ENCODE measurements at places on chromosomes 5 and 9. TPM values are rescaled to one million over a fixed set of nuclear protein-coding genes. Genes with fewer than 3 reads are reported as not detected.
A peak's percentile ranks its signal among the peaks of the same experiment; 100 is the strongest.

GRCh38 chr5:3602785-3603502 is 7.3 kb downstream of the IRX1 start:
- DNase-seq: no peak

GRCh38 chr5:145855763-145856267 is 17.0 kb downstream of the GRXCR2 start:
- no peak for DNase-seq

DNA sequence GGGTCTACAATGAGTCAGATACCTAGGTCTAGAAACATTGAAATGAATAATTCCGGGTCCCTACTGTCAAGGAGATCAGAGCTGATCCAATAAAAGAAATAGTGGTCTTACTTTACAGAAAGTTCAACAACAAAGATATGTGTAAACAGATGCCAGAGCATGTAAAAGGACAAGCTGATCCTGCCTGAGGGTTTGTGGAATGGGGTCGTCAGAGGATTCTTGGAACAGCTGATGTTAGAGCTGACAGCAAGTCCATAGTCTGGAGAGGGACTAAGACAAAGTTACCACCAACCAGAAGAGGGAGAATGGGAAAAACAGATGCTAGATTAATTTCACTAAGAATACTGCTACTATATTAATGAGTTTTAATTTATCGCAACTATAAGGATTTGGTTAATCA is 71.5 kb downstream of the FREM1 start:
- no peak for DNase-seq

DNA sequence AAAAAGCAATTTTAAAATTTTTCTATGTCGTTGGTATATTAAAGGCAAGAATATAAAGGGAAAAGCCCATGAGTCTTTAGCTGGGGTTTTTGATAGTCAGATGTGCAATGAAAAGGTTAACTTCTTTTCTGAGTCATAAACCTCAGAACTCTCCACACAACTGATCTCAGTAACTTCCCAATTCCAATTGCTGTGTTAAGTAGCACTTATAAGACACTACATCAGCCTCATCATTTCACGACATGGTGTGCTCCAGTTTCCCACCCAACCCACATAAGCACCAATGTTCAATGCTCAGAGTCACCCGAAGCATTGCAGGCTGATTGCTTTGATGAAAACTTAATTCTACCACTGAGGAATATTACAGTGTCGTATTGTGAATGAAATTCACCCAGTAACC is 155.8 kb downstream of the TSSK1B start:
- DNase-seq: no peak

- no peak for DNase-seq
Observed at GRCh38 chr9:30977965-30978364, 1406.5 kb upstream of the ACO1 start.

GRCh38 chr9:114884787-114885452 is 45.5 kb downstream of the TNFSF8 start:
- peak; percentile 44 for DNase-seq

DNA sequence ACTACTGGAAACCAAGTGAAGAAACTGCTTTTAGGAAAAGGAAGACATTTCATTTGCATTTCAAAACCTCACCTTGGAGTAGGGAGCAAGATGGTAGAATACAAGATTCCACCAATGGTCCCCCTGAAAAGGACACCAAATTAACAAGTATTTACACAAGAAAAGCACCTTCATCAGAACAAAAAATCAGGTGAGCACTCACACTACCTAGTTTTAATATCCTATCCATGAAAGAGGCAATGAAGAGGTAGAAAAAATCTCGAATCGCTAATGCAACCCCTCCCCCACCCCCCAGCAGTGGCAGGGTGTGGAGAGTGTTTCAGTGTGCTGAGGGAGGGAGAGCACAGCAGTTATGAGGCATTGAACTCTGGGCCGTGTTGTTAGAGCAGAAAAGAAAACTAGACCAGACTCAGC is 1397.0 kb upstream of the C9orf72 start:
- DNase-seq: no peak

DNA sequence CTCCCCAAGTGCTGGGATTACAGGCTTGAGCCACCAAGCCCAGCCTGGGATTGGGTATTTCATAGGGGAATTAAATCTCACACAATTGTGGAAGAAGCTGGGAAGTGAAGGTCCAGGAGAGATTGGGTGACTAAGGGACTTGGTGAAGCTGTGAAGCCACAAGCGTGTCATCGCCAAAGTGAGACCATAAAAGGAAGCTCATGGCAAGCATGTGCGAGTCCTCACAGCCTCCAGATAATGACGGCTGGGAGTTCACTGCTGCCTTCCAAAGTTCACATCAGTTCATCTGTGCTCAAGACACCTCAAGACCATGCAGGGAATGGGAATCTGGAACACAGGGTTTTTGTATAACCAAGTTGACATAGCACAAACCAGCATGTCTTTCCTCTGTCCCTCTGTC is 210.6 kb downstream of the MARCHF11 start:
- DNase-seq: no peak

DNA sequence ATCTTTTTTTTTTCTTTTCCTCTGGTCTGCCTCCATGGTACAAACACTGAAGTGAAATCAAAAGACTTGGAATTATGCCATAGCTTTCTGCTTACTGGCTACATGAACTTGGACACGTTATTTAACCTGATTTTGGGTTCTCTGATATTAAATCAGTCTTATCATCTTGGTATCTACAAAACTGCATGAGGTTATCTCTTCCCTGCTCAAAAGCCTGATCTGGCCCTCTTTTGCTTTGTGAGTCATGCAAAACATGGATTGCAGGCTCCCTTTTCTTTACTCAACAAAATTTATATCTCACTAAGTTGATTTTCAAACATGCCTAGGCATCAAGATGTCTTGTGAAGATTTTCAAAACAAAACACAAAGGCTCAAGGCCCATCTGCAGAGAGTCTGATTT is 45.9 kb upstream of the FST start:
- DNase-seq: no peak

GRCh38 chr5:61559146-61559545 is 227.1 kb downstream of the ZSWIM6 start:
- DNase-seq: no peak

DNA sequence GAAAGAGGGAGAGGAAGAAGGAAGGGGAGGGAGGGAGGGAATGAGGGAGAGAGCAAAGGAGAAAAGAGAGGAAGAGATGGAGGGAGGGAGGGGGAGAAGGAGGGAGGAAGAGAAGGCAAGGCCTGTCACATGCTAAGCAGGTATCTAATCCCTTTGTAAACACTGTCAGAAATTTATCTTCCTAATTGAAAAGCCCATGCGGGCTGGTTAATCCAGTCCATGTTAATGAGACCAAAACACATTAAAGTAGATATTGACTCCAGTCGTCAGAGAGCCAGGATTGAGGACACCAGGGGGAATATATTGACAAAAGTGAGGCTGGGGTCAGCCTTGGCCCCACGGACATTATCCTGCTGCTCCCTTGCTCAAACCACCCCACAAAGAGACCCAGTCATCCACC is 37.4 kb upstream of the ALDH1B1 start:
- DNase-seq: no peak

DNA sequence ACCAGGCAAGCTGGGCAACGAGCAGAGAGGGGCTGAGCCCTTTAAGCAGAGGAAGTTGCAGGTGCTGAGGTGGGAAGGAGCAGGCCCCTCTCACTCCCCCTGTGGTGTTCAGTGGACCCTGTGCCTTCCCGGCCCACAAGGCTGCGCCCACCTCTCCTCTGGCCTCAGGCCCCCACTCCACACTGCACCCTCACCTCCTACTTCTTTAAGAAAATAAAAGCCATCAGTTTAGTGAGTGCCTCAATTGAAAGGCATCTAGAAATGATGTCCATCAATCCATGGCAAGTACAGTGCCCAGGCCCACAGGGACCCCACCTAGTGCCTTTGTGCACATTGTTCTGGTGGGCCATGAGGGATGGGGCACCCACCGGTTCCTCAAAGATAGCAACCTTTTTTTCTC is 158.0 kb downstream of the PAX5 start:
- DNase-seq: no peak

- DNase-seq: no peak
Observed at GRCh38 chr9:124478354-124478753, 28.1 kb downstream of the ADGRD2 start.

DNA sequence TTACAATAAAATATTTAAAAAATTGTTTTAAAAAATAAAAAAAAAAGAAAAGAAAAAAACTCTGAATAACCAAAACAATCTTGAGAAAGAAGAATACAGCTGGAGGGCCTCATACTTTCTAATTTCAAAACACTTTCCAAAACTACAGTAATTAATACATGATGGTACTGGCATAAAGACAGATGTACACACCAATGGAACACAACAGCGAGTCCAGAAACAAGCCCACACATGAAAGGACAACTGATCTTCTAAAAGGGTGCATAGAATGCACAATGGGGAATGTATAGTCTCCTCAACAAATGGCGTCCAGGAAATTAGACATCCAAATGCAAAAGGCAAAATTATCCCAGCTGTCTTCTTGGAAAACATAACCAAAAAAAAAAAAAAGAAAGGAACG is 99.6 kb downstream of the LURAP1L start:
- DNase-seq: no peak

DNA sequence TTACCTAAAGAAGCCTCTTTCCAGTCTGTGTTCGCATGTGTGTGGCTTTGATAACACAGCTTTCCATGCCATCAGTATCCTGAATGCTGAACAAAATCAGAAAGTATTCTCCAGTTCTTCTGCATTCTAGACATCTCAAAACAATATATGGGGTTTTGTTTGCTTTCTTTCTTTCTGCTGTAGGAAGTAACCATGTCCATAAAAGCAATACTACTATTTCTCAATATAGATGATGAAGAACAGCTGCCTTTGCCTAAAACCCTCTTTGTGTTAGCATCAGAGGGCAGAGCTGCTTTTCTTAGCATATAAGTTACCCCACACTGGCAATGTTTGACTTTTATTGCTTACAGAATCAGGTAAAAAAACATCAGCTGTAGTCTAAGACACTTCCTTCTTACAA is 963.6 kb downstream of the CDH12 start:
- no peak for DNase-seq

- no peak for DNase-seq
Observed at GRCh38 chr9:111195766-111196165, 134.3 kb downstream of the OR2K2 start.

GRCh38 chr9:14497476-14497875 is 183.5 kb upstream of the NFIB start:
- no peak for DNase-seq

DNA sequence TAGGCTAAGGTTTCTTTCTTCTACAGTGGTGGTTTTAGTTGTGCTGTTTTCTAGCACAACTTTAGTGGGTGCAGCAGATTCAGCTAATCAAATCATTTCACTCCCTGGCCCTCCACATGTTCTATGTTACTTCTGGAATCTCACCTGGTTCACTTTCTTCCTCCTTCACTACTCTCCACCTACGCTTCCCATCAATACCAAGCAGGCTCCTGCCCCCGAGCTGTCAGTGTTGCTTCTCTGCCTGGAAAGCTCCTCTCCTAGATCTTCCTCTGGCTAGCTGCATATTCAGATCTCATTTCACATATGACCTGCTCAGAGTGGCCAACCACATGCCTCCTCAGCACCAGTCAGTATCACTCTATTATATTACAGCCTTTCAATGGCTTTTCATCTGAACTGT is 19.6 kb upstream of the GABRB2 start:
- no peak for DNase-seq

DNA sequence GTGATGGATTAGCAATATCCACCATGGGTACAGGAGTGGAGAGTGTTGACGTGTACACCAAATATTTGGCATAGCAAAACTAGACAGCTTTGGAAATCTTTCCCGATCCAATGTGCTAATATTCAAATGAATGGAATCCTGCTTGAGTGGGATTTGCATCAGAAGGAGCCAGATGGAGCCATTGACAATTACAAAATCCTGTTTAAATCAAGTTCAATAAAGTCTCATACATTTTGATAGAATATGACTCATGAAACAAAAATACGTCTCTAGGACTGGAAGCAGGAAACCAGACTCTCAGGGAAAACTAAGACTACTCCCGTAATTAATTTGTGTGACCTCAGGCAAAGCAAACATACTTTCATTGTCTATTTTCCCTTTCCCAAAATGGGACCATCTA is 13.0 kb downstream of the TNC start:
- DNase-seq: no peak

Gene KIF20A
- polyA plus RNA-seq: 45.0 TPM

Gene FOXD4L4
- polyA plus RNA-seq: not detected

Gene CCDC192
- polyA plus RNA-seq: not detected

Gene SLC6A3
- 0.05 TPM for polyA plus RNA-seq

Gene FBP2
- not detected for polyA plus RNA-seq

Gene SLC36A2
- not detected for polyA plus RNA-seq
